ENCODE measurements at places on chromosomes 1 and 21.

- DNase-seq = peak; percentile 8
These were observed 55.3 kb downstream of the NDUFS5 start for GRCh38 chr1:39081271-39082009.

GRCh38 chr1:182484531-182485257 lies 34.7 kb downstream of the RGSL1 start:
- no peak for DNase-seq

DNA sequence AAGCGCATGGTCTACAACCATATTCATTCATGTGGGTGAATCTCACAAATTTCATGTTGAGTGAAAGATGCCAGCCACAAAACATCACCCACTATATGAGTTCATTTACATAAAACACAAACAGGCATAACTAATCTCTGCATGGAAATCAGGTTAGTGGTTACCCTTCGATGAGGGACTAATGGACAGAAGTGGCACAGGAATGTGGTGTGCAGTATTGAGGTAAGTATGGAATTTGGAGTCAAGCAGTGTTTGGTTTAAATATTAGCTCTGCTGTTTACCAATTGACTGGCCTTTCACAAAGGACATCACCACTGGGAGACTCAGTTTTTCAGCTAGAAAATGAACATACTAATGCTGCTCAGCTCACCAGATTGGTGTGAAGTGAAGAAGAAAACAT lies 24.2 kb downstream of the CCDC185 start:
- DNase-seq = no peak

- DNase-seq = no peak
These were observed 10.6 kb upstream of the COL6A1 start for GRCh38 chr21:45970674-45971615.

GRCh38 chr1:240914506-240914905 lies 302.6 kb upstream of the GREM2 start:
- DNase-seq = no peak

GRCh38 chr1:245377854-245378253 lies 223.1 kb downstream of the KIF26B start:
- no peak for DNase-seq

- no peak for DNase-seq
These were observed 36.9 kb upstream of the QSOX1 start for GRCh38 chr1:180117764-180118116.
